Suprapubic skin (tissue), 4 donors: ENCODE measurements at places on chromosomes 7 and 10.

- DNase-seq: no peak
These were observed 24.1 kb upstream of the ZNRF2 start for GRCh38 chr7:30260246-30260768.

DNA sequence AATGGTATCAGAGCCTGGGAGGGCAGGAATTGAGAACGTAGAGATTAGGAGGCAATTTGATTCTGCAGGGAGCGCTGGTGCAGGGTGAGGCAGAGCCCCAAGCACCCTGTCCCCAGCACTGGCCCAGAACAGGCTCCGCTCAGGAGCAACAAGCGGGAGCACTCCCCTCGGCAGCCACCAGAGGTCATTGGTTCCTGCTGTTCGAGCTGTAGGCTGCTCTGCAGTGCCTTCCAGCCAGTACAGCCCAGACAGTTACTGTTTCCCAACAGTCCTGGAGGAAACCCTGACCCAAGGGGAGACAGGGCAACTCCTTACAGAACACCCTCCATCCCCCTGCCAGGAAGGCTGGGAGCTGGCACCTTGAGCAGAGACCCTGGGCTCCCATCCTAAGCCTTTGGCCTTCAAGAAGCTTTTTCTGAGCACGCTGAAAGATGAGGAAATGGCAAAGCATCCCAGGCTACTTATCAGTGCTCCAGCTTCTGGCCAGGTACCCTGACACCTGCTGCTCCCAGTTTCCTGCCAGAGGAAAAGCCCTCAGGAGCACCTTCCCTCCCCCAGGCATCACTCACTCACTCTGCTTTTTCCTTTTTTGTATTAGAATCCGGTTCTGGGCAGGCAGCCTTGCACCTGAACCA lies 71.2 kb upstream of the EFCAB10 start:
- DNase-seq: peak; percentile 85

- no peak for DNase-seq
These were observed 31.5 kb upstream of the LHFPL3 start for GRCh38 chr7:104296900-104297299.

- no peak for DNase-seq
These were observed 1.6 kb downstream of the LMOD2 start for GRCh38 chr7:123657304-123657685.
